ENCODE measurements at places on chromosomes 6 and 20.

- DNase-seq = no peak
Measured at GRCh38 chr6:13147782-13148181, 180.6 kb downstream of the TBC1D7 start.

DNA sequence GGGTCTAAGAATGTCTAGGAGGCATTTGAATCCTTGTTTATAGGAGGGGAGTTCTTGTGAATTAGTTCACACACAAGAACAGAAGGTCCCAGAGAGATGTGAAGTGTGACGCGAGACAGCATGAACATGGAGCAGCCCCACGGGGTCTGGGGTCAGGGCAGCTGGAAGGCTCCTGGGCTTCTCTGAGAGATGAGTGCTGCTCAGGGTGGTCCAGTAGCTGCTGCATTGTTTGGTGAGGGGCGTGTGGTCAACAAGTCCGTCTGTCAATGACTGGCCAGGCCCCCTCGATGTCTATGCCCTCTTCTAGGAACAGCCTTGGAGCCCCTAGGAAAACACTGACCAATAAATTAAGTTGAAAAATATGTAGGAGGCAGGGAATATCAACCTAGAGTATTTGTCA is 40.2 kb upstream of the GABRR1 start:
- no peak for DNase-seq

- no peak for DNase-seq
Measured at GRCh38 chr6:63897459-63897858, 261.9 kb downstream of the PHF3 start.

GRCh38 chr6:96809119-96809518 is 28.2 kb downstream of the GPR63 start:
- DNase-seq = no peak

GRCh38 chr6:15249371-15250019 is 3.6 kb downstream of the JARID2 start:
- DNase-seq = no peak

DNA sequence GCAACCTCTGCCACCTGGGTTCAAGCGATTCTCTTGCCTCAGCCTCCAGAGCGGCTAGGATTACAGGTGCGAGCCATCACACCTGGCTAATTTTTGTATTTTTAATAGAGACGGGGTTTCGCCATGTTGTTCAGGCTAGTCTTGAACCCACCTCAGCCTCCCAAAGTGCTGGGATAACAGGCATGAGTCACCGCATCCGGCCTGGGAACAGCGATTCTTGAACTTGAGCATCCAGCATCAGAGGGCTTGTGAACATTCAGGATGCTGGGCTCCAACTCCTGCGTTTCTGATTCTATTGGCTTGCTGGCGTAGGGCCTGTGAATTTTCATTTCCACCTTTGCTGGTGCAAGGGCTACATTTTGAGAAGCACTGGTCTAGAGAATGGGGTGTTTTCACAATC is 24.5 kb upstream of the PIM1 start:
- DNase-seq = no peak

DNA sequence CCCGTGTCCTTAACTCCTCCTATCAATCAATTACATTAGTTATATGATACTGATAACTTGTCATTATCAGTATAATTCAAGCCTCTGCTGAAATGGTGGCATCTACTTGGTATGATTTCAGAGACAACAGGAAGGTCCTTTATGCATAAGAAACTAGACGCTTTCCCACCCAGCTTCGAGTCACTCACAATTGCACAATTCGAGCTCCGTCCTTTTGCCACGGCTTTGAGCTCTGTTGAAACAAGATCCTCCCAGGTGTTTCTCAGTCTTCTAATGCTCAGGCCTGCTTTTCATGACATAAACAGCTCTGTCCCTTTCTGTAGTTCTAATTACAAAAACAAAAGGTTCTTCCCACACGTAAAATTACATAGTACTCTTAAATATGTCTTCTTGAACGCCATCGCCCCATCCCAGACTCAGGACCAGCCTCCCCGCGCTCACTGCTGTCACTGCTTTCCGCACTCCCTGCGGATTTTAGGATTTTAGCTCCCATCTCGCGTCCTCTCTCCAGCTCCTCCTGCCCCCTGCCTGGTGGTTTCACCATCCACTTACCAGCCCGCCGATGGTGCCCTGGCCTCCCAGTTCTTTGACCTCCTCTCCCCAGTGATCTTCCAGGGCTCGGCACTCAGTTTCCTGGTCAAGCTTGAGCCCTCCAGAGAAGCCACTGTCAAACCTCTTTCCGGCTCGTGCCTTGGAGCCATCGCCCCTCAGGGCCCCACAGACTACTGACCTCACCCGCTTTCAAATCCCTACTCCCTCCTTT is 23.2 kb upstream of the PNPLA1 start:
- no peak for DNase-seq

DNA sequence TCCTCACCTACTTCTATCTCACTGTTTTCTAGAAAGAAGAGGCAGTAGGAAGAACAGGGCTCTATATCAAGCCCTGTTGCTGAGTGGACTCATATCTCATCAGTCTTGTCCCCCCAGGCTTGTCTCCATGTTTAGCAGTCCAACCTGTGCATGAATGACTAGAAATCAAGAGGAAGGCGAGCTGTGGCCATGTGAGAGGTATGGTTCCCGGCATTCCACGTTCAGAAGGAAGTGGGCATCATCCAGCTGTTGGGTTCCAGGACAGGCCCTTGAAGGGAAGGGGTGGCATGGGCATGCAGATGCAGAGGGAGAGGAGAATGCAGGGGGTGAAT is 176.6 kb downstream of the MRPL14 start:
- no peak for DNase-seq

- no peak for DNase-seq
Measured at GRCh38 chr6:31870385-31870921, 7.8 kb upstream of the NEU1 start.

DNA sequence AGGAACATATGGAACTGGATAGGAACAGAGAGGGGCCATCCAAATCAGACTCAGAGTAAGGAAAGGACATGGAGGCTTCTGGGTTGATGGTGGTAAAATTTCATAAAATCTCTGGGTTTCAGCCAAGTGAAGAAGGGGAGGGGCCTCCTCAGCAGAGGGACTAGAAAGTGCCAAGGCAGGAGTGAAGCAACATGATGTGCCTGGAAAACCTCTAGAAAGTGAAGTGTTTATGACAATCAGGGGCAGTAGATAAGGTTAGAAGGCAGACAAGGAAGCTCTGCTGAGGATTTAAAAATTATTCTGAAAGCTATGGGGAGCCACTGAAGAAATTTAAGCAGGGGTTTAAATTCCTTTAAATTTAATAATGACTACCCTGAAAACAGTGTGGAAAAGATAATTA is 126.0 kb upstream of the TENT5A start:
- DNase-seq = no peak

DNA sequence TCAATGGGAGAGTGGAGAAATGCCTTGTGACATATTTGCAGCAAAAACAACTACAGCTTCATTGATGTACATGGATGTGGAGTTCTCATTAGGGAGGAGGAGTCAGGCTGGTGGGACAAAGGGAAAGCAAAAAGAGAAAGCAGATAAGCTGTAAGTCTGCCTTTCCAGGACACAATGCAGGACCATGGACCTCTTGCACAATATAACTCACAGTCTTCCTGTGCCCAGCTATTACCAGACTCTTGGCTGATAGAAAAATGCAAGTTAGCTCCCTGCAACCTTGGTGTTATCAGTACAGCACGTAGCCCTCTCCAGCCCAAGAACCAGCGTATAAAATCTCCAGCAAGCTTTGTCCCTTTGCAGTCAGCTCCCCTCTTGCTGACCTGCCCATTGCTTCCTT is 232.3 kb downstream of the NFATC2 start:
- no peak for DNase-seq

DNA sequence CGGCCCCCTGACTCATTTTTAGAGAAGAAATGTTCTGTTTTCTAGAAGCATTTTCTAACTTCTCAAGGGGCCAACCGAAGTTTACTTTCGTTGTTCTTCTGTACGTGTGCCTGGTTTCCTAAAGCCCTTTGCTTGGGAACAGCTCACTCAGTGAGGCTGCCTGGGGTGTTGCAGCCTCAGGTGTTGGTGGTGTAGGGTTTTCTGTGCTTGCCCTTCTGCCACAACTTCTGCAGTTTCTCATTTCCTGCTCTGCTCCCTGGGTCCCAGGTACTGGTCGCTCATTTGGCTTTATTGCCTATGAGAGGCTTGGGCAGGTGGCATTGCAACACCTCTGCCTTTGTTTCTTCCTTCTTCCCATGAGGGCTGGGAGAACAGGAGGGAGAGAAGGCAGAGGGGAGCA is 278.3 kb downstream of the SOX4 start:
- no peak for DNase-seq

DNA sequence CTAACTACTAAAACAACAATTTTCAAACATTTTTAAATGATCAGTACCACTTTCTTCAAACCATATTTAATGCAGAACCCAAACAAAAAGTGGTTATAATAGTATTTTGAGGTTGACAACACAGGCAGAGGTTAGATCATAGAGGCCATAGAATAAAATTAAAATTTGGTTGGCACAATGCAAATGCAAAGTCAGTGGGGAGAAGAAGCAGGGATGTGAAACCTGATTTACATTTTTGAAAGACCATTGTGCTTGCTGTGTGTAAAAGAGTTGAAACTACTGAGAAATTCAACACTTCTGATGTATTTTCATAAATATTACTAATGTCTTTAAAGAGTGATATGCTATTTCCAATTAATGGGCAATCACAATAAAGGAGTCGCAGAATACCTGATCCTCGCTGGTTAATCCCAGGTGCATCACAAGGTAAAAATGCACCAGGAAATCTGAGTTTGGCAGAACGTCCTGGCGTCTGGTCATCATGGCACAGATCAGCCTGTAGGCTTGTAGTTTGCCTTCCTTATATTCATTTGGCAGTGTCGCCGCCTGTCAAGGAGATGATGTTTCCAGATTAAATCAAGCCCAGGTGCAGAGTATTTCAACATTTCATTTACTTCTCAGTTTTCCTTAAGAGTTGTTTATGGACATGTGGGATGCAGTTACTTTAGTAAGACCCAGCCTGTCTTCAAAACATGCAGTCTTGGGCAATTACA is 141.2 kb downstream of the RALGAPA2 start:
- no peak for DNase-seq

DNA sequence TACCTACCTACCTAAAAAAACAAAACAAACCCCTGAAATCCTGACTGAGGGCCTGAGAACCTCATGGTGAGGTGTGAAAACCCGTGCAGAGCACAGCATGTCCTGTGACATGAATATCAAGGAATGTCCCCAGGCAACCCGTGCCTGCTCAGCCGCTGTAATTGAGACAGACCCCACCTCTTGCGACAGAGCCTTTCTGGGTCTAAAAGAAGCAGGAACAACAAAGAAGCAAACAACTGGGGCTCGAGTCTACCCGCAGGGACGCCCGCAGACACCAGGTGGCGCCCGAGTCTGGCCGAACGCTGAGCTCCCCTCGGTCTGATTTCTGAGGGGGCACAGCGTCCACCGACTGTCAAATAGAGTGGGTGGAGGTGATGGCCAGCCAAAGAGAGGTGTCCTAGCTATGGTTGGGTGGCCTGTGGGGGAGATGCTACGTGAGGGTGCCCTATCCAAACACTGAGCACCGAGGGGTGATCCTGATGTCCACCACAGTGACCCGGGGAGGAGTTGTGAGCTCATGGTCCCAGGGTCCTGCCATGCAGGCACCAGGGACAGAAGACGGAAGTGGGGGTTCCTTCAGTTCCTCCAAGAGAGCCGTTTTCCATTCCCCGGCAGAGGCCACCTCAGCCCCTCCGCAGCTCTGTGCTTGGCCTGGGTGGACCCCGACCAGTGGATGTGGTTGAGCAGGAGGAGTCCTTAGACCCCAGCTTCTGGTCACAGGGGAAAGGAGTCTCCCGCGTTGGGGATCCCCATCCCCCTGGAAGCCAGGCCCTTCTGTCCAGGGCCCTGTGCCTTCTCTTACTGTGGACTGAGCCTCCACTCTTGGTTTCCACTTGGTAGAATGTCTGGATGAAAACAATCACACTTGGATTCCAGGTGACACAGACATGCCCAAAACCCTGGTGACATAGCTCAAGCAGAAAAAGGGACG is 268.2 kb downstream of the CDC5L start:
- peak; percentile 54 for DNase-seq

GRCh38 chr6:63437058-63437457 is 117.3 kb upstream of the LGSN start:
- DNase-seq = no peak

DNA sequence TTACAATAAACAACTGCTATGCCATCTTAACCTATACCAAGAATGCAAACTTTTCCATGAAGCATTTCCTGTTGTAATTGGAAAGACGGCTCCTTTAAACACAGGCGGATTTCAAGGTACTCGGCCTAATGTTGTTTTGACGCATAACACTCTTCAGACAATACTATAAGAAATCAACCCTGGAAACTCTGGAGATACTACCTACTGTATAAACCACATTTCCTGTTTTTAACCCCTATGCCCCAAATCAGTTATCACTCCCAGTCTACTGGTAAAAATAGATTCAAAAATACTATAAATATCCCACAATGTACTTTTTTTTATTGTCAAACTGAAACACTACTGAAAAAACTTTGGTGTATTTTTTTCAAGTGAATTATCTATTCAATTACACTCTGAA is 118.1 kb downstream of the IRF4 start:
- no peak for DNase-seq

- DNase-seq = no peak
Measured at GRCh38 chr6:170243791-170244291, 47.0 kb downstream of the DLL1 start.

DNA sequence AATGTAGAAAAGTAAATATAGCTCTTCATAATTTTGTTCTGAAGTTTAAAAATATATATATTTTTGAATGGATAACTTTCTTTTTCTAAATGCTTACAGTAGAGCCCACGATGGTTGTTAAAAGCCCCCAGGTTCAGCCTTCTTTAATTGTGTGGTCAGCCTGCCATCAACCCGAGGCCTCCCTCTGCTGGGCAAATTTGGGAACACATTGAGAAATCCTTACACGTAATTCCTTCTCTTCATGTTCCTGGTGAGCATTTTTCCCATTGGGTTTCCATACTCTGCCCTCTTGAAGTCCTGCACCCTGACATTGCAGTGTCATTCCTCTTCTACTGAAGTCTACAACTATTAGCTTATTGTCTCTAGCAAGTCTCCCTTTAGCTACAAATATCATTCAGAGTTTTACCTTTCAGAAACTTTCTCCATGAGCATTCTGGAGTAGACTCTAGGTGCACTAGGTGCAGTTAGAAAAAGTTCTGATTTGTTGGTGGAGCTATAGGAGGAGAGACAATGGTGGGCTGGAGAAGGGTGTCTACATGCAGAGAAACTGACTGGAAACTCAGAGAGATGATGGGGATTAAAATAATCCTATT is 40.6 kb downstream of the TRIM38 start:
- DNase-seq = no peak

Measured in NK-92 treated with Interleukin-12 subunit alpha and Interleukin-12 subunit beta, amount 100 ng/mL, for 24 hours (cell line).